ENCODE measurements at places on chromosomes 5 and 9.

DNA sequence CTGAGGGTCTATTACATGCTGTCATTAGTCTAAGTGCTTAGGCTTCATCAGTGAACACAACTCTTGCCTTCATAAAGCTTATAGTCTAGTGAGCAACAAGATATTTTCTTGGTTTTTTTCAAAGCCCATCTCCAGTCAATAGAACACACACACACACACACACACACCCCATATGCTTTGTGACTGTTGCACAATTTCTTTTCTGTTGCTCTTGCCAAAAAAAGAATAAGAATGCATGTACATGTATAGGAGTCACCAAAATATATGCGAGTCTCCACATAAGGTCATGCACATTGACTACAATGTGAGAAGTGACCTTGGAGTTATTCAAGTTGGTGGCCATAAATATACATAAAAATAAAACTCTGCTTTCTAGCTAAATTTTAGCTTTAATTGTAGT, 351.5 kb upstream of the TLE4 start:
- DNase-seq = no peak

GRCh38 chr9:73579823-73580222, 428.2 kb downstream of the ANXA1 start:
- DNase-seq = no peak

DNA sequence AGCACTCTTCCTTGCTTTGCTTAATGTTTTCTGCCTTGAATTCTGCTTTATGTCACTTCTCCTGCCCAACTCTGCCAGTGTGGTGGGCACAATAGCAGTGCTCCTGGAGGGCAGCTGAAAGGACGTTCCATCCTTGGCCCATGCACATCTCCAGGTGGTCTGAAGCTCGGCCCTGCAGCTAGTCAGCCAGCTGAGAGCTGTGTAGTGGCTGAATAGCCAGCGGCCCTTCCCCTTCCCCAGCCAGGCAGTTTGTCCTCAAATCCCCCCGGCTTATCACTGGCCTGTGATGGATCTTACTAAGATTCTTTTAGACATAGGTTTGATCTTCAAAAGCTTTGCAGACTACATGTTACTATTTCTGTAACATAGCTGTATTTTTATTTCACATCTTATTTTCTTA, 42.7 kb upstream of the ANGPTL2 start:
- no peak for DNase-seq

- no peak for DNase-seq
Measured at GRCh38 chr9:99947395-99947794, 40.9 kb downstream of the STX17 start.

DNA sequence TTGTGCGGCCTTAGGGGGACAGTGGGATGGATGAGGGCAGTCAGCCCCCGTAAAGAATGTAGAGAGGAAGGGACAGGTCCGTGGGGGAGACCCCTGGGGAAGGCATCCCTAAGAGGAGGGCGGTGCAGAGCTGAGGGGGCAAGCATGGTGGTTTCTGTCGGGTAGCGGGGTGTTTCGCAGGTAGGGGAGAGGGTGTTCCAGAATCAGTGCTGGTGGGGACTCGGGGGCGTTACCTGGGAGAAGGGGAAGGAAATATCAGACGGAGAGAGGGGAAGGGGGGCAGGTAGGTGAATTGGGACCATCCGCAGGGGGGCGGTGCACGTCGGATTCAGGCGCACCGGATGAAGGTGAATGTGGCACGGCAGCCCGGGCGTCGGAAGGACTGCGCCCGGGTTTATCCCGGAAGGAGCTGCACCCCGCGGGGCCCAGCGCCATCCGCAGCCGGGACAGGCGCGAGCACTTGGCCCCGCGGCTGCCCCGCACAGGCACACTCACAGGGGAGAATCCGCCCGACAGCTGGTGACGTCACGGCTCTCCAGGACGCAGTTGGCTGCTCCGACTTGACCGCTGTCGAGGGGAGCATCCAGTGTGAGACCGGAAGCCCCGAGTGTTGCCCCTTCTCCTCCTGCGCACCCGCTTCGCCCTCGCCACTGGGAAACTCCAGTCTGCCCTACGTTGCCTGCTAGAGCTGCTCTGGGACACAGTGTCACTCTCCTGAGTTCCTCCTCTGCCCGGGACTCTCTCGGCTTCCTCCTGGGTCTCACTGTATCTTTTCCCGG, 1.3 kb downstream of the CD72 start:
- peak; percentile 74 for DNase-seq
